ENCODE measurements at places on chromosomes 7 and 10. TPM values are rescaled to one million over a fixed set of nuclear protein-coding genes. Genes with fewer than 3 reads are reported as not detected.
A peak's percentile ranks its signal among the peaks of the same experiment; 100 is the strongest.

OR9A2 gene
- not detected for total RNA-seq

PLEKHS1 gene
- 7.0 TPM for total RNA-seq

AS3MT gene
- total RNA-seq = 1.9 TPM

MINDY4 gene
- total RNA-seq = 13.8 TPM

DLX5 gene
- not detected for total RNA-seq

C7orf57 gene
- total RNA-seq = 1.6 TPM

- DNase-seq = no peak
Observed at GRCh38 chr10:127774766-127775559, 38.0 kb downstream of the FOXI2 start.

- no peak for DNase-seq
Observed at GRCh38 chr7:93442478-93443224, 131.9 kb downstream of the CALCR start.

GRCh38 chr10:6018422-6018821, 41.1 kb upstream of the IL15RA start:
- no peak for DNase-seq

DNA sequence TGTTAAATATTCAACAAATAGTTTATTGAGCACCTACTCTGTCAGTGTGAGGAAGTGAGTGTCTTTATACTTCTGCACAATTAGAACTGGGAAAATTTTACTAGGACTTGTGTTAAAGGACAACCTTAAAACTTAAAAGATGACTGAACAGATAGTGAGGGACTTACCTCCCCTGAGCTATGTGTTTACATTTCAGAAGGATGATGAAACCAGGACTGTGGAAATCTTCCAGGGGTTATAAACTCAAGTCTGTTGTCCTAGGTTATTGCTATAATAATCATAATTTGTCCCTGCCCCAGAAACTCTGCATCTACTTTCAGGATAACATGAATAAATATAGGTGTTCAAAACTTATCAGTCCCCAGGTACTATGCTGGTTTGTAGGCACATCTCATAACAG, 261.0 kb upstream of the MKLN1 start:
- DNase-seq = no peak

DNA sequence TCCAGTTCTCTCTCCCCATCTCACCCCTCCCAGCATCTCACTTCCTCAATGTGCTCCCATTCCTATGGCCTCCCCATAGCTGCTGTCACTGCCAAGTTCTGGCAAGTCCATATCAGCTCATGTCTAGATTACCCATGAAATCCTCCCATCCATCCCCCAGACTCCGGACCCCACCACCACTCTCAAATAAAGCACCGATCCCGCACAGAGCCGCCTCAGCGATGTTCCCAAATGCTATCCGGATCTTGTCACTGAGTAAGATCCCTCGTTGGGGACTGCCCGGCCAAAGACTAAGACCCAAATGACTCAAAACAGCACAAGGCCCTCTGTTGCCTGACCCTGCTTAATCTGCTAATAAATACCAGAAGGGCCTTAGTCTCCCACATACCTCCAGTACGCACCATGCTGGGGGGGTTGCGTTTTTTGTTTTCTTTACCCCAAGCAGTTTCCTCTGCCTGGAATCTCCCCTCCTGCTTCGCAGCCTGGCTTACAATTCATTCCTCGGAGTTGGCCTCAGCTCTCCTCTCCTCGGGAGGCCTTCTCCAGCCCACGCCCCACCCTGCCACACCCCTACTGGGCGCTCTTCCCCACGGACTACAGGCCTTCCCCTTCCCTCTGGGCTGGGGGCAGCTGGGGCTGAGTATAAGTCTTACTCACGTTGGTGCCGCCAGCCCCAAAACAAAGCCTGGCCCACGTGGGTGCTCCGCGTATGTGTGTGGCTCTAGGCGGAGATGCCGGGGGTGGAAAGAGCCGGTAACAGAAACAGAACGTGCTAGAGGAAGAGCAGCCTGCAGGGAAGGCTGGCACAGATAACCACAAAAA, 1.8 kb upstream of the DUSP5 start:
- peak; percentile 57 for DNase-seq

- DNase-seq = peak; percentile 25
Observed at GRCh38 chr7:158256091-158256816, 331.4 kb downstream of the PTPRN2 start.

DNA sequence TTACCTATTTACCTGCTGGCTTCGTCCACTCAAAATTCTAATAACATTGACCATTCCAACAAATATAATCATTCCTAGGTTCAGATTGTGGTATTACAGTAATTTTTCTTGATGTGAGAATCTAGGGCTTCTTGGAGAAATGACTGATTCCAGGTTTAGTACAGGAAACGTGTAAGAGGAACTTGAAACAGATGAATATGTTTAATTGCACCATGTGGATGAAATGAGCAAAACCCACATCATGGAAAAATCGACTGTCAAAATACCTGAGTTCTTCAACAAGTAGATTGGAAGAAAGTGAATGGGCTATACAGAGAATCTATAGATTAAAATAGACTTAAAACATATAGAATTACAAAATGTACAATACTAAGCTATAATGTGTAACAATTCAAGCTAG, 24.9 kb upstream of the OR9A4 start:
- no peak for DNase-seq

DNA sequence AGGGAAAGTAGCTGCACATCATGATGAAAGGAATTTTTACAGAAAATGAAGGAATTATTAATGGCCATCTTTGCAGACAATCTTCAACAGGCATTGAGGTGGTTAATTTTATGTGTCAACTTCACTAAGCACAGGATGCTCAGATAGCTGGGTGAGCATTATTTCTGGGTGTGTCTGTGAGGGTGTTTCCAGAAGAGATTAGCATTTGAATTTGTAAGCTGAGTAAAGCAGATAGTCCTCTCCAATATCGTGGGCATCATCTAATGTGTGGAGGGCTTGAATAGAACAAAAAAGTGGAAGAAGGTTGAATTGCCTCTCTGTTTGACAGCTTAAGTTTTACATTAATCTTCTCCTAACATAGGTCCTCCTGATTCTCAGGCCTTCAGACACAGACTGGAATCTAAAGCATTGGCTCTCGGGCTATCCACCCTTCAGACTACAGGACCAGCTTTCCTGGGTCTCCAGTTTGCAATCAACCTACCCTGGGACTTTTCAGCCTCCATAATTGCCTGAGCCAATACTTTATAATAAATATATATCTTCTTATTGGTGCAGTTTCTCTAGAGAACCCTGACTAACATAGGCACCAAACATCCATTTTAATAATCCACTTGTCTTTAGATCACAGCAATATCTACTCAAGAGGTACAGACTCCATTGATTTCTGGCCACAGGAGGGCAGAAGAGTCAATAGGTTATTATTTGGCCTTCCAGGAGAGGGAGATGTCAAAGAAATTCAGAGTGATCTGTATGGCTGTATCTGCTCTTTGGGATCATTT, 10.5 kb upstream of the CRPPA start:
- no peak for DNase-seq

DNA sequence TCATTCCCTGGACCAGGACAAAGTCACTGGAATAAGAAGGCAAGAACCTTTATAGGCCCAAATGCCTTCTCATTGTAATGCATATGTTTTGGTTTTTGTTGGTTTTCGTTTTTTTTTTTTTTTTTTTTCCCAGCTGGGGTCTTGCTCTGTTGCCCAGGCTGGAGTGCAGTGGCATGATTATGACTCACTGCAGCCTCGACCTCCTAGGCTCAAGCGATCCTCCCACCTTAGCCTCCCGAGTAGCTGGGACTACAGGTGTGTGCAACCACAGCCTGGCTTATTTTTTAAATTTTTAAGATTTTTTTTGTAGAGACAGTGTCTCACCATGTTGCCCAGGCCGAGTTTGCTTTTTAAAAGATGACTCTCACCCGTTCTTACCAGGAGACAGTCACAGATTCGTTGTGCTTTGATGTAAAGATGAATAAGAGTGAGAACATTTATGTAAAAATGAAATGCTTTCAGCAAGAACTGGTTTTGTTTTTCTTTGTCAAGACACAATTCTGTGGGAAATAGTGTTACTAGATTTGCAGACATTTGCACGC, 7.6 kb downstream of the IQCE start:
- peak; percentile 10 for DNase-seq

GRCh38 chr7:144969787-144970186, 133.9 kb upstream of the TPK1 start:
- DNase-seq = no peak

DNA sequence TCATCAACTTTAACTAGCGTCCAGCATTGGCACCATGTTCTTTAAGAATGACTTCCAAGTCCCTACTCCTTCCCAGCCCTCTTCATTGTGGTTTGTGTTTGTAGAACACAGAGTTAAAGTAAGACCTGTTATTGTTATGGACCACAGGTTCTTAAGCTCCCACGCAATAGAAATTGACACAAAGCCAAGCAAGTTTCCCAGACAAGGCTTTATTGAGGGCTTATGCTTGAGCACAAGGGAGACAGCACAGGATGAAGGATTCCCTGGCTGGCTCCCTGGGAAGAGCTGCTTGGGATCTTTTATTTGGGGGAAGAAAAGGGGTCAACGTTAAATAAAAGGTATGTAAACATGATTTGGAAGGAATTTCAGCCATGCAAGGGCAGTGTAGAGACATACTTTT, 44.3 kb upstream of the PRKCQ start:
- no peak for DNase-seq

DNA sequence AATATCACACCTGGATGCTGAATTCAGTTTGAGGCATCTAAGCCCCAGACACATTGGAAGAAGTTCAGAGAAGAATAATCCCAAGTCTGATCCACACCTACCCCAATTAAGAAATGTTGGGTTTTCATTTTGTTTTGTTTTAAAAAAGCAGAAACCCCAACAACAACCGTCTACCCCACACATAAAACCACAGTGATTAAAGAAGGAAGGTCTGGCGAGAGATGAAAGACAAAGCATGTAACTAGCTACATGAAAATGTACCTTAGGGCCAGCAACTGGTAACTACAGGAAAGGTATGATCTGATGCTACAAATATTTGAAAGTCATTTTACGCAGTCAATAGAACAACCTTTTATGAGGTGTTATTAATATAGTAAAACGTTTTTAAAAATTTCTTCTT, 1112.3 kb downstream of the GATA3 start:
- no peak for DNase-seq

- DNase-seq = no peak
Observed at GRCh38 chr7:31108097-31108657, 56.1 kb downstream of the ADCYAP1R1 start.

DNA sequence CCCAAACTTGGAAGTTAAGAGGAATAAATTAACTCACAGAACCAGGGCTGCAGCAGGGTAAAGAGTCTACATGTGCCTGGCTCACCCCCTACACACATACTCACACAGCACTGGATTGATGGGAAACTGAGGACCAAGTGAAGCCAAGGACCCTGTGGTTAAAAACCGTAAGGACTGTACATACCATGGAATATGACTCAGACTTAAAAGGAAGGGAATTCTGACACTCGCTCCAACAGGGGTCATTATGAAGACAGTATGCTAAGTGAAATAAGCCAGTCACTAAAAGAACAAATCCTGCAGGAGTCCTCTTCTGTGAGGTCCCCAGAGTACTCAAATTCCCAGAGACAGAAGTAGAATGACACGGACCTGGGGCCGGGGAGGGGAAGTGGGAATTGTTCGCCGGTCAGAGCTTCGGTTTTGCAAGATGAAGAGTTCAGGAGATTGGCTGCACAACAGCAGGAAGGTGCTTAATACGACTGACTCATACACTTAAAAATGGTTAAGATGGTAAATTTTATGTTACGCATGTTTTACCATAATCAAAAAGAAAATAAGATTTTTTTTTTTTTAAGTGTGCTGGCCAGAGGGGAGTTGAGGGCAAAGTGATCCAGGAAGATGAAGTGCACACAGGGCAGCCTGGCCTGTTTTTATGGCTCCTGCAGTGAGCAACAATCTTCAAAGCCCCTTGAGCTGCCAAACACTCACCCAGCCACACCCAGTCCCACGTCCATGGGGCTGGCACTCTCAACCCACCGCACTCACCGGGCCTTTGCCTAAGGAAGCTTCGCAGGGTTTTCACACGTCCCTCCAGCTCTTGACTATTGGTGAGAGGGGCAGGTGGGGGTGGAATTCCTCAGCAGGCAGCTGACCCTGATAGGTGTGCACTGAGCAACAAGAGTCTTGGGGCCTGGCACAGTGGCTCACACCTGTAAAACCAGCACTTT, 26.4 kb downstream of the DRGX start:
- peak; percentile 80 for DNase-seq

- no peak for DNase-seq
Observed at GRCh38 chr10:3537518-3537917, 247.5 kb downstream of the KLF6 start.

DNA sequence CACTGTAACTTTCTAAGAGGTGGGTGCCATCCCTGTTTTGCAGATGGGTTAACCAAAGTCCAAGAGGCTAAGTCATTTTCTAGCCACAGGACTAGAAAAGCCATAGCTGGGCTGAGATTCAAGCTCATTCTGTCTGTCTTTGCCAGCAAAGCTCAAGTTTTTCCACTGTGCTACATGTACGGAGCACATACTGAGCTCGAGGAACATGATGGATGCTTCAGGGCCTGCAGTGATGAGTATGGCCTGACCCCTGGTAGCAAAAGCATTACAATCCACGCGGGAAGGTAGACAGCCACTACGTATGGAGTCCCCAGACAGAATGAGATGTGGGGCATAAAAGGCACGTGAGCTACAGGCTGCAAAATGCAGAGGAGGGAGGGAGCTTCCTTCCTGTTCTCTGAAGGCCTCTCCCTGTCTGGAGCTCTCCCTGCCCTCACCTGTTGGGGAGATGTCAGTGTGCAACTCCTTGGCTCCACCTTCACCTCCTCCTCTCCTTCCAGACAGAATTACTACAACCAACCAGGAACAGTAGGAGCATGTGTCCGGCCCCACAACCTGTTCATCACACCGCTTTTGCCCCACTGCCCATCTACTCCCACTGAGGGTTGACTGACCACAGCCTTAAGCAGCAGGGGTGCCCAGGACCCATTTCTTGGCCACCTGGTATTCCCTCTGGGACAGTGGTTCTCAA, 16.4 kb downstream of the ITPRIP start:
- no peak for DNase-seq

DNA sequence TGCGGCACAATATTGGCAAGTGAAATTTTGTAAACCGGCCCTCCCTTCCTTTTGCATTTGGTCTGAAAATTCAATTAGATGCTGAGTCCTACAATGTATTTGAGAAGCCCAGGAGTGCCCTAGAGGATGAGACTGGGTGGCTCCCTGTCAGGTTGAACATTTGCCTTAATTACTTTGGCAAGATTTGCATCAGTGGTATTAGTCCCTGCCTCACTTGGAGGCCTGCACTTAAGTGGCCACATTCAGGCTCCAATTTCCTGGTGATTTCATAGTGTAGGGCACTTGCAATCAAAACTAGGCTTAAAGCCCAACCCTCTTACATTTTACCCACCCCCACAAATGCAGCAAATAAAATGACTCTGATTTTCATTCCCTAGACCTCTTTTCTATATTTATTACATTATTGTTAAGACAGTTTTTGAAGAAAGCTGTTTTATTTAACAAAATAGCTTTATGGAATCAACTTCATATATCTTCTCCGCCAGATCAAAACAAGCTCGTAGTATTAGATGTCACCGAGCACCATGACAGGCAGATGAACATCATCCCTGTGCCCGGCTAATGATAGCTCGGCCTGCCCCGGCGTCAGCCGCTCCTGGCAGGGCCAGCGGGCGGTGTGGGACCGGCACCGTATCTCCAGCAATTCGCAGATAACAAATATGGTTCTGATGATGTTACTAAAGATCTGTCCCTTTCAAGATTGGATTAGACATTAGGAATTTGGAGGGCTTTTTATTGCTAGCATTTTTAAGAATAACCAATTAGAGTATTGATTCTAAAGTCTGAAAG, 73.6 kb downstream of the EGFR start:
- no peak for DNase-seq
